ENCODE measurements at places on chromosomes 11 and 22. TPM values are rescaled to one million over a fixed set of nuclear protein-coding genes. Genes with fewer than 3 reads are reported as not detected.

DNA sequence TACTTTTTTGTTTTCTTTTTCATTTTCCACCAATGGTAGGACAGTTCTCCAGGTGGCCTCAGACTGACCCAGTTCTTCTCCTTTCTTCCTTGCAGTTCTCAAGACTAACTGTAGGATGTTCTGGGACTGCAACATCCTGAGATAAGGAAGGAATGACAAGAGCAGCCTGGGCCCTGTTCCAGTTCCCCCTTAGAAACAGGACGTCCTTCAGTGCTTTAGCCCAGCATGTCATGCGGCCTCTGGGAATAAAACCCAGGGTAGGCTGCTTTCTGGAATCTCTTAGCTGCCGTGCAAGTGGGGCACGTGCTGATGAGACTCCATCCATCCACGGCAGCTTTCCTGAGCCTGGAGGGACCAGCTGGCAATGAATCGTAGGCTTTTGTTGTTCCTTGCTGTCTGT is 24.0 kb upstream of the CADM1 start:
- no peak for DNase-seq

DNA sequence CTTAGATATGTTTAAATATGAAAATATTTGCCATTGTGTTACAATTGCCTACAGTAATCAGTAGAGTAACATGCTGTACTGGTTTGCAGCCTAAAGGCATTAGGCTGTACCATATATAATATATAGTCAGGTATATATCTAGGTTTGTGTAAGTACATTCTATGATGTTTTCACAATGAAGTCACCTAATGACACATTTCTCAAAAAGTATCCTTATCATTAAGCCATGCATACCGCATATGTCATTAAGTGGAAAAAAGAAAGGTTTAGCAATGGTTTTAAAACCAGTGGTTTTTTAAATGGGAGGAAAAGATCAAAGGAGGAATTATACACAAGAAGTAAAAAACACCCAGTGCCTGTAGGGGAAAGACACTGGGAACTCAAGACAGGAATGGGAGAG is 122.7 kb downstream of the RBFOX2 start:
- no peak for DNase-seq

Gene MYO18B
- 2.0 TPM for total RNA-seq

Gene CEP126
- 0.55 TPM for total RNA-seq

Gene BIRC3
- total RNA-seq = 33.1 TPM

Measured in activated CD4-positive, alpha-beta T cell treated with anti-CD3 and anti-CD28 coated beads, Interleukin-2, amount 10 ng/mL, durations not matched to agents 7 days and 5 days (primary cell).